ENCODE measurements at places on chromosomes 6 and 20.

DNA sequence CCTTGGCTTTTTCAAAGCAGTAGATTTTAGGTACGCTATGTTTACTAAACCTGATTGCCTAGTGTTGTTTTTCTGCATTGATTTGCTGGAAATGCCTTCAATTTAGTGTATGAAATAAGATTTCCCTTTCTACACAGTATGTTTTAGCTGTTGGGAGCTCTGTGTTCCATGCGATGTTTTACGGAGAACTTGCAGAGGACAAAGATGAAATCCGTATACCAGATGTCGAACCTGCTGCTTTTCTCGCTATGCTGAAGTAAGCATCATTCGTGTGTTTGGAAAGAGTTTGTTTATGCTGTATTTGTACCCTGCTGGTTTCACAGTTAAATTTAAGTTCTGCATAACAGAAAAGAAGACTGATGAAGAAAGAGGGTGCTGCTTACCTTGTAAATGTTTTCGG, 1.9 kb downstream of the BTBD3 start:
- no peak for DNase-seq

- DNase-seq: no peak
Observed at GRCh38 chr6:49506569-49507111, 6.9 kb downstream of the GLYATL3 start.

- DNase-seq: no peak
Observed at GRCh38 chr6:148565930-148566663, 180.7 kb upstream of the UST start.

GRCh38 chr6:170260686-170261085, 30.2 kb downstream of the DLL1 start:
- no peak for DNase-seq

GRCh38 chr6:15061908-15062515, 183.9 kb upstream of the JARID2 start:
- DNase-seq: no peak

GRCh38 chr20:57483287-57484050, 41.5 kb downstream of the CTCFL start:
- DNase-seq: no peak

GRCh38 chr20:2430538-2430937, 40.1 kb downstream of the SNRPB start:
- no peak for DNase-seq

GRCh38 chr20:24782801-24783630, 166.1 kb upstream of the CST7 start:
- no peak for DNase-seq

GRCh38 chr6:3900744-3901336, 51.7 kb downstream of the FAM50B start:
- DNase-seq: no peak

- DNase-seq: no peak
Observed at GRCh38 chr6:164741938-164742451, 567.4 kb downstream of the C6orf118 start.

DNA sequence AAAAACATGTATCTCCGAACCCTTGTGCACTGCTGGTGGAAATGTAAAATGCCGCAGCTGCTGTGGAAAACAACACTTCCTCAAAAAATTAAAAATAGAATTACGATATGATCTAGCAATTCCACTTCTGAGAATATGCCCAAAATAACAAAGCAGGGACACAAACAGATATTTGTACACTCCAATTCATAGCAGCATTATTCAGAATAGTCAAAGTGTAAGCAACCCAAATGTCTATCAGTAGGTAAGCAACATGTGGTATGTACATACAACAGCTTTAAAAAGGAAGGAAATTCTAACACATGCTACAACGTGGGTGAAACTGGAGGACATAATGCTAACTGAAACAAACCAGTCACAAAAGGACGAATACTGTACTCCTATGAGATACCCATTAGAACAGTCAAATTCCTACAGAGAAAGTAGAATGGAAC, 5.7 kb upstream of the RAB5IF start:
- DNase-seq: no peak

- no peak for DNase-seq
Observed at GRCh38 chr6:25959890-25960536, 2.6 kb upstream of the TRIM38 start.

DNA sequence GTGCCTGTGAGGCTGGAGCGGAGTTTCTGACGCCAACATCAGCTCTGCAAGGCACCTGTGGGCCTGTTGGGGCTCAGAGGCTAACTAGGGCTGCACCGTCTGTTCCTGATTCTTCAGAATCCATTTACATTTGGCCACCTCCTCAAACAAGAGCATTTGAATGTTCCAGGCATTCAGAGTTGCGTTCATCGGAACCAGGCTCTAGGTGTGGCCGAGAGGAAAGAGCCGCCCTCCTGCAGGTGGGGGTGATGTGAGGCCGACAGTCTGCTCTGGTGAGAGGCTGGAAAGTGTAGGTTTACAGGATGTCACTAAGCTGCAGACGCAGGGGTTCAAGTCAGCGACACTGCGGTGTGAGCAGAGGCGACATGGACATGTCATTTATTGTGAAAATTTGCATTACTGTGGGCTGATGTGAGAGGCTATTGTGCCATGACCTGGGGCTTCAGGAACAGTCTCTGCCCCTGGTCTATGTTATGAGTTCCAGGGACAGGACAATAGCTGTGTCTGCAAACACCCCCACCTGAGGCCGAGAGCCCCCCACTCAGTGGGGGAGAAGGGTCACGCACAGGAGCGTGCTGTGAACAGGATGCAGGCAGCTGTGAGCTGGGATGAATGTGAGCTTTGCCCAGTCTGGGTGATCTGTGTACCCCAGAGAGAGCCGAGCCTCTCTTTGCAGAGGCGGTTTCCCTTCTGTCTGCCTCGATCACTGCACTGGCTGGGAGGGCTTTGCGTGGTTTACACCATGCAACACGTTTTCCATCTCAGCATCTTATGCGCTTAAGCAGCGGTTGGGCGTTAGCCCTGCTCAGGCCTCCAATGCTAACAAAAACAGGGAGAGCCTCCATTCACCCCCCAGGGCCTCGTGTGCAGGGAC, 21.1 kb downstream of the SLCO4A1 start:
- no peak for DNase-seq

- no peak for DNase-seq
Observed at GRCh38 chr6:157520117-157520406, 139.1 kb downstream of the ZDHHC14 start.

- no peak for DNase-seq
Observed at GRCh38 chr6:109323241-109323640, 59.0 kb downstream of the CD164 start.

- DNase-seq: no peak
Observed at GRCh38 chr6:125019918-125020317, 57.7 kb downstream of the RNF217 start.

DNA sequence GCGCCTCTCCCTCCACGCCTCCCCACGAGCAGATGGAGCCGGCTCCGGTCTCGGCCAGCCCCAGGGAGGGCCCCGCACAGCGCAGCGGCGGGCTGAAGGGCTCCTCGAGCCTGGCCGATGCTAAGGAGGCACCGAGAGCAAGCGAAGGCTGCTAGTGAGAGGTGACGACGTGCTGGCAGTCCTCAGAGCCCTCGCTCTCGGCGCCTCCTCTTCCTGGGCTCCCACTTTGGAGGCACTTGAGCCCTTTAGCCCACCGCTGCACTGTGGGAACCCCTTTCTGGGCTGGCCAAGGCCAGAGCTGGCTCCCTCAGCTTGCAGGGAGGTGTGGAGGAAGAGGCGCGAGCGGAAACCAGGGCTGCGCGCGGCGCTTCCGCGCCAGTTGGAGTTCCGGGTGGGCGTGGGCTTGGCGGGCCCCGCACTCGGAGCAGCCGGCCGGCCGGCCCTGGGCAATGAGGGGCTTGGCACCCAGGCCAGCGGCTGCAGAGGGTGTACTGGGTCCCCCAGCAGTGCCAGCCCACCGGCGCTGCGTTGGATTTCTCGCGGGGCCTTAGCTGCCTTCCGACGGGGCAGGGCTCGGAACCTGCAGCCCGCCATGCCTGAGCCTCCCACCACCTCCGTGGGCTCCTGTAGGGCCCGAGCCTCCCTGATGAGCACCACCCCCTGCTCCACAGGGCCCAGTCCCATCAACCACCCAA, 2.5 kb upstream of the TMEM14C start:
- no peak for DNase-seq

DNA sequence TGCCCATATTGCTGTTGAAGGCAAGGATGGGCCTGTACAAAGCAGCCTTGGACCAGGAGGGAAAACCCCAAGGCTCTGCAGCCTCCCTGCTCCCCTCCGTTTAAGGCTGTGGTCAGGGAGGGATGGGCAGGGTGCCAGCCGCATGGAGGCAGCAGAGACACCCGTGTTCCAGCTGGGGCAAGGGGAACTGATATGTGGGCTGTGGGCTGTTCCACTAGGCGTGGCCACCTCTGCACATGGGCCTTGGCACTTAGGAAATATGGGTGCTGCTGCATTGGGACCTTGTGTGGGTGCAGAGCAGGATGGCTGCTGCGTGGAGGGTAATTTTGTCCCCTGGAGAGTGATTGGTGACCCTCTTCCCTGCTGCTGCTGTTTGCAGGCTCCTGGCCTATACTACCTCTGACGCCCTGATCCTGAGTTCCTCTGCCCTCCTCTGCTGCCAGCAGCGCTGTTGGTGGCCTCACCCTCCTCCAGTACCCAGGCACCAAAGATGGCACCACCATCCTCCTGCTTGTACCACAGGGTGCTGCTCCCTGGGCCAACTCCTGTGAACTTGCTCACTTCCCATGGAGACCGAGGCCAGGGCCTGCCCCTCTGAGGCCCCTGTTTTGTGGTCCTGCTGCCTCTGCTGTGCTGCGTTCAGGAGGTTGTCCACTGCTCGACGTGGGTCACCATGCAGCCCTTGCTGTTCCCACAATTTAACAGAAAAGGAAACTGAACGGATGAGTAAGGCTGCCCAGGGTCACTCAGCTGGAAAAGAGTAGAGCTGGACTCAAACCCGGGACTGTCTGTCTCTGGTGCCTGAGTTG, 35.3 kb downstream of the PANK2 start:
- DNase-seq: no peak

GRCh38 chr6:129046526-129046925, 163.6 kb downstream of the LAMA2 start:
- no peak for DNase-seq

DNA sequence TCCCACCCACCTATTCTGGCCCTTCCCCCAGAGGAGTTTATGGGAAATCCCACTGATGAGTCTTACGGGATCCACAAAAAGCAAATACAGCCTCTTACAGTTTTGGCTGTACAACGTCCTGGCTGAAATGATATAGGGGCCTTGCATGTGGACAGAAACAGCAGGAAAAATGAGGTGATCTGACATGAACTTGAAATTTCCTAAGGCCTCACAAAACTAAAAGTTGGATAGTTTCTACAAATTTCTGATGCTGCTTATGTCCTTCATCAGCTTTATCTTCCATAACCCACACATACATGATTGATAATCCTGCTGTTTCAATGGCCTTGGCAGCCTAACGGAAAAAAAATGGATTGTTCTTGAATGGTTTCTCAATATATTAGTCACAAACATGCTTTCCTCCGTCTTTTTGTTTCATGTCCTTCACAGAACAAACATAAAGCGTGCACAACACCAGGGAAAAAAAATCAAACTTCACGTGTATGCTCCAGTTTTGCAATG, 118.8 kb downstream of the BMP5 start:
- no peak for DNase-seq

GRCh38 chr20:59222253-59223181, 58.9 kb downstream of the ZNF831 start:
- DNase-seq: no peak

- DNase-seq: no peak
Observed at GRCh38 chr20:46900086-46900485, 5.4 kb downstream of the EYA2 start.

DNA sequence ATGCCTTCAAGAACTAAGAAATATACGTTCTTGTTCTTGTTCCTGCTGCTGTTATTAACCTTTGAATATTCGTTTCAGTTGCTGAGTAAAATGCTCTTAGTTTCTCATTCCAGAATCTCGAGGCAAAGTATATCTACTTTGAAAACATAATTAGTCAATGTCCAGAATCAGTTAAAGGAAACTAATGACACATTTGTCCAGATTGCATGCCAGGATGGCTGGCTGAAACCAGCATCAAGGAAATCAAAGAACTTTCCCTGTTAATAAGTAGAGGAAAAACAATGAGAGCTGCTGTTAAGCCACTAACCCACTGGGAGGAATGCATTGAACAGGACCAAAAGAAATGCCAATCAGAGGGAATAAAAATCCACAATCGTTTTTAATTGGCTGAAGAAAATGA, 196.9 kb downstream of the ALDH8A1 start:
- no peak for DNase-seq

GRCh38 chr20:23298926-23299672, 51.5 kb upstream of the NXT1 start:
- DNase-seq: no peak

DNA sequence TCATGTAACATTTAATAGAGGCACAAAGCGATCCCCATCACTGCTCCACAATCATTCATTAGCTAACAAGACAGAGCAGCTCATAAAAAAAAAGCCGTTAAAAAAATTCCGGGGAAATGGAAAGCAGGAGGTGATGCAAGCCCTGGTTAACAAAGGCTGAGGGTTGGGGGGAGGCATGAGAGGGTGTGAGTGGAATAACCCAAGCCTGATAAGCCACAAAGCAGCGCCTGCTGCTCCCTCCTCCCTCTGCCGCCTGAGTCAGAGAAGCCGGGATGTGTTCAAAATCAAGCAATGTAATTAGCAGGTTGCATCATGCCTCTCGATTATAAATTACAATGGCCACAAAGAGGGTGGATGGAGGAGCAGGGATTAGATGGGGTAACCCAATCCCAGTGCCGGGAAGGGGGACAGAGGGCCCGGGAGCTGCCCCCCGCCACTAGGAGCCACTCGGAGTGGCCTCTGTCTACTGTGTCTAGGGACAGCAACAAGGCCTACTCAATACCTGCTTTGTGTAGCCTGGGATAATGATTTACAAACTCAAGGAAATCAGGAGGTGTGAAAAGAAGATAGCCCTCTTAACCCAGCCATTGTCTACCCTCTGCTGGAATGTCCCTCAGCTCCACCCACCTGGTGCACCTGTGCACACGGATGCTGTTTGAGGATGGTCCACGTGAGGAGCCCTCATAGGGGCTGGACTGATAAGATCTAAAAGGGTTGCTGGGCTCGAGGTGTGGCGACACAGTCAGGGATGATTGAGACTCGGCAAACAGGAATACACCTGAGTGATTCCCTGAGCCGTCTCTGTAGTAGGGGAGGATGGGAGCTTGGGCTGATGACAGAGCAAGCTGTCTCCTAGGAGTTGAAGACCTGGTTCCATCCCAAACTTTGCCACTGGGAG, 156.9 kb downstream of the VEGFA start:
- peak; percentile 88 for DNase-seq

GRCh38 chr6:30325873-30326525, 728 bp upstream of the TRIM39 start:
- DNase-seq: peak; percentile 57

GRCh38 chr6:89260310-89260709, 43.2 kb upstream of the GABRR1 start:
- no peak for DNase-seq

- DNase-seq: no peak
Observed at GRCh38 chr6:118135371-118135770, 228.3 kb downstream of the SLC35F1 start.

GRCh38 chr20:50516180-50516934, 6.2 kb downstream of the PTPN1 start:
- DNase-seq: no peak
